A549 treated with CpdA at 1 μM for 4 hours (cell line): ENCODE measurements at places on chromosomes 5 and 9. TPM values are rescaled to one million over a fixed set of nuclear protein-coding genes. Genes with fewer than 3 reads are reported as not detected.

Gene IFNA2
- not detected in 5 replicates for total RNA-seq

Gene FYB1
- 14.0 to 21.7 TPM (median 15.1 TPM) in 5 replicates for total RNA-seq

Gene SLC6A18
- not detected in 5 replicates for total RNA-seq

Gene ADAMTS2
- total RNA-seq, result 0.06 to 0.10 TPM (median 0.07 TPM) in 3 of 5 replicates, not detected in the others

Gene ROR2
- total RNA-seq, result 1.4 to 2.9 TPM (median 1.7 TPM) in 5 replicates

Gene FRMD3
- 1.5 to 2.7 TPM (median 1.9 TPM) in 5 replicates for total RNA-seq
